Stomach (tissue), 19 donors: ENCODE measurements at places on chromosomes 12 and 14. TPM values are rescaled to one million over a fixed set of nuclear protein-coding genes. Genes with fewer than 3 reads are reported as not detected.

The ARHGAP9 gene
- polyA plus RNA-seq, result 5.8 TPM

The RASSF9 gene
- polyA plus RNA-seq, result not detected

GRCh38 chr14:62247266-62247665 is 485.0 kb downstream of the SNAPC1 start:
- DNase-seq, result peak; percentile 14

DNA sequence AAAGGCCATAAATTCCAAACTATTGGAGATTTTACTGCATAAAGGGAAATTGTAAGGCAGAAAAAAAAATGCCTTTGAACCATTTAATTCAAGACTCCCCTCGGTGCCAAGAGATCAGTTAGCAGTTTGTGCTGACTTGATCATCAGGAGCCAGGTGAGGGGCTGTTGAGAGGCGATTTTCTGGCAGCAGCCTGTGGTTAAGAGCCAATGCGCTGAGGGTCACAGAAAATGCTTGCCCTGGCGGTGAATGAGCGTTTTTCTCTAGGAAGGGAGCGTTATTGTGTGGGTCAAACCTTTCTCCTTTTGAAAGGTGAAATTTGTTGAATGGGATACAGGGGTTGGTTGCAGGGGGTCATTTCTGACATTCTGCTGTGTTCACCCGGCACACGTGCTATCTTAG is 4.7 kb downstream of the SRRM4 start:
- no peak for DNase-seq

DNA sequence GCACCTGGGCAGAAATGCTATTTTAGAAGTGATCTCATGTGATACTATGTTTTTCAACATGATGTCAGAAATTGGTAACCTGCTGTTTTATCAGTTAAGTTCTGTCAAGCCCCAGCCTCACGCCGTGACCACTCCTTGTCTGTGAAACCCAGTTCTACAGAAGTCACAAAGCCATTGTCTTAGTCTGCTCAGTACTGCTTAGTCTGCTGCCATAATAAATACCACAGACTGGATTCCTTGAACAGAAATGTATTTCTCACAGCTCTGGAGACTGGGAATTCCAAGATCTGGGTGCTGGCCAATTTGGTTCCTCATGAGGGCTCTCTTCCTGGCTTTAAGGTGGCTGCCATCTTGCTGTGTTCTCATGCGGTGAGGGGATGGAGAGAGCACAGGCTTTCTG is 176.9 kb downstream of the PRKCH start:
- DNase-seq, result no peak

- no peak for DNase-seq
These were observed 19.4 kb downstream of the MYRFL start for GRCh38 chr12:69844416-69844815.

- peak; percentile 75 for DNase-seq
These were observed 39.2 kb upstream of the KRR1 start for GRCh38 chr12:75550401-75551240.

DNA sequence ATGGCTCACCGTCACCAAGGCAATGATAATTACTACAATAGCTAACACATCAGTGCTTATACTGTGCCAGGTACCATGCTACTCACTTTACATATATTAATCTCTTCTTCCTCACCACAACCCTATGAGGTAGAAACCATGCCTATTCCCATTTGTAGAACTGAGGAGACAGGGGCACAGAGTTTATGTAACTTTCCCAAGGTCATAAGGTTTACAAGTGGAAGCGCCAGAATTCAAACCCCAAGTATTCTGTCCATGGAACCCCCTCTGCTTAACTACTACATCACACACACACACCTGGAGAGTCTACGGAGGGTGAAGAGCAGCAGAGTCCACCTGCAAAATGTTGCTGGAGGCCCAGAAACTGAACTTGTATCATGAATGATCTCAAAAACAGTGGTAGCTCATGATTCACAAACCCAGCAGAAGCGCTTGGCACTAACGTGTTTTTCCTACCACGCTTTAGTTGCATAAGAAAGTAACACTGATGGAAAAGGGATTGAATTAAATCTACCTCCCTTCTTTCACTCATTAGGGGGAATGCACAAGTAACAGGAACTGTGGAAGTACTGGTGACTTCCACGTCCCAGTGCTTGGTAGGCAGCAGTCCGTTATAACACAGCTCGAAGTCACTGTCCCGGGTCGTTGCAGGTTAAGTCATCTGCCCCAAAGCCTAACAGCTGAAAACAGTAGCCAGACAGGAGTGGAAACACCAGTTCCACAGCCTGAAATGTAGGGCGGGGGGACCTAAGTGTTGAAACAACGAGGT is 2.0 kb downstream of the ITPR2 start:
- DNase-seq, result peak; percentile 20

- DNase-seq, result no peak
These were observed 56.2 kb downstream of the SLC15A4 start for GRCh38 chr12:128767518-128767917.

DNA sequence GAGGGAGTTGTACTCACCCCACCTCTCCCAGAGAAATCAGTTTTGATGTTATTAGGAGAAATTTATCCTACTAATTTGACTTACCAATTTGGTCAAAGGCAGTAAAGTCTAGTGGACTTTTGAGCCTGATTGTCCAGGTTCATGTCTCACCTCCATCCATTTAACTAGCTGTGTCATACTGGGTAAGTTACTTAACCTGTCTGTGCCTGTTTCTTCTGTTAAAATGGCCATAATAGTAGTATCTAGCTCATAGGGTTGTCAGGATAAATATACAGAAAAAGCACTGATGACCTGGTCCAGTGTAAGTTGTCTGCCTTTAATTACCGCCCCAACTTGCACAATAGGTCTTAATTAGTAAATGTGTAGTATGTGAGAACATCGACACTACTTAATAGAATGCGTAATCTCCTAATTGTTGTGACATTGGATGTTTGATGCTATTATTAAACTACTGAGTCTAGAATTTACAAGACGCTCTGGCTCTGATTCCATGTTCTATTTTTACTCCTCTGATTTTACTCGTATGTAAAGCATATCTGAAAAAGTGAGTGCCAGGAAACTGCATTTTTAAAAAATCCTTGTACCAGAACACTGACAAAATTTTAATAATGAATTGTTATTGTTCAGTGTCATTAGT is 1.5 kb downstream of the RAB21 start:
- no peak for DNase-seq
